ENCODE measurements at places on chromosomes 13 and 19.

- DNase-seq = no peak
Observed at GRCh38 chr13:67726979-67727378, 496.8 kb upstream of the PCDH9 start.

DNA sequence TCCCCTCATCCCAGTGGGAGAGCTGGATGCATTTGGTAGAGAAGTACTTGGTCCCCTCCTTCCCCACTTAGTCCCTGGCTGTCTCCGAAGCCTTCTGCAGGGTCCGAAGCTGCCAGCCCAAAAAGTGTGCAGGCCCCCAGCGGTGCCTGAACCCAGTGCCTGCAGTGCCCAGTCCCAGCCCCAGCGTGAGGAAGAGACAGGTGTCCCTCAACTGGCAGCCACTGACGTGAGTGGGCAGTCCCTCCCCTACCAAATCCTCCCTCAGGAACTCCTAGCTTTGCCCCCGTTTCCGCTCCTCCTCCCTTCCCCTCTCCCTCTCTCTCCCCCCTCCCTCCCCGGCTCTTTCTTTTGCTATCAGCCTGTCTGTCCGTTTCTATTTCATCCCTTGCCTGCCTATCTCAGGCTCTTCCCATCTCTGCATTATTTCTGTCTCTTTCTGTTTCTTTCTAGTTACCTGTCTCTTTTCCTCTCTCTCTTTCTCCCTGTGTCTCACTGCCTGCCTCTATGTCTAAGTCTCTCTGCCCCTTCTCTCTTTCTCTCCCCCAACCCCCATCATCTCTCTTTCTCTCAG, 1.8 kb upstream of the LTBP4 start:
- DNase-seq = no peak

DNA sequence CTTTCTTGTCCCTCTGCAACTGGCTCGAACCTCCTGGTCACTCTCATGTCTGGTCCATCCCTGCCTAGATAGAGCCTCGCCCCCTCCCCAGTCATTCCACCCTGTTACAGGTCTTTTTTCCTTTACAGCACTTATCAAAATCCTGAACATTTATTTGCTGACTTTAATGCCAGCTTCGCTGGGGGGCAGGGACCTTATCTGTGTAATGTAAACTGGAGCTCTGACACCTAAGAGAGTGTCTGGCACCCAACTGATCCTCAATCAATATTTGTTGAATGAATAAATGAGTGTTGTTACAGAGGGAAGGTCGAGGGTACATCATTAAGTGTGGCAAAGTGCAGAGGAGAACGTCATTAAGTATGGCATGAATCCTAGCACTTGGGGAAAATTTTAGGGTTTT, 16.7 kb downstream of the FAAP24 start:
- DNase-seq = no peak

DNA sequence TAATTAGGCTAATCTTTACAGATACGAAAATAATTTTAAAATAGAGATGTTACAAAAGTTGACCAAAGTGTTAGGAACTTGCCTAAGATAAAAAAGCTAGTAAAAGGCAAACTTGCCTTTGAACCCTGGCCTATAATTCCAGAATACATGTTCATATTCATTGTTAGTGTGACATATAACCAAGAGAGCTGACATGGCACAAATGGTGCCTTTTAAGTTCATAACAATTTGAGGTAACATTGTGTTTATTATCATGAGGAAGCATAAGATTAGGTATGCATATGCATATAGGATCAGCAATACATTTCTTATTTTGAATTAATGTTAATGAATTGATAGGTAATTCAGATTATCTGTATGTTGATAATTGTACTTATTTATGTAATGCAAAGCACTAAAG, 1537.9 kb upstream of the PRR20A start:
- DNase-seq = no peak

DNA sequence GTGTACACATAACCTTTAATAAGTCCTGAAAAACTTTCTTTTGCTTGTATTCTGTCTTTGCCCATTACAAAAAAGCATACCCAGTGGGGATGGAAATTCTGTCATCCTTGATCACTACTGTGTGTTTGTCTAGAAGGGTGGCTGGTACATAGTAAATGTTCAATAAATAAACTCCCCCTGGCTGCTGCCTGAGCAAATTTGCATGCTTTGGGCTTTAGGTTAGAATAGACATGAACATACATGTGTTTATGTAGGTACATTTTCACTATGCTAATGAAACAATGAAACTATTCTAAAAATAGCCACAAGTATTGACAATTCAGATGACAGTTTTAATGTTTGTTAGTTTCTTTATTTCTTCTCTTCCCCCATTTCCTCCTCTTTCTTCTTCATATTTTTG, 36.1 kb downstream of the TNFSF13B start:
- DNase-seq = no peak

Measured in CD4-positive, alpha-beta T cell treated with Interleukin-4 for 4 hours (primary cell).